ENCODE measurements at places on chromosomes 3 and 15.

DNA sequence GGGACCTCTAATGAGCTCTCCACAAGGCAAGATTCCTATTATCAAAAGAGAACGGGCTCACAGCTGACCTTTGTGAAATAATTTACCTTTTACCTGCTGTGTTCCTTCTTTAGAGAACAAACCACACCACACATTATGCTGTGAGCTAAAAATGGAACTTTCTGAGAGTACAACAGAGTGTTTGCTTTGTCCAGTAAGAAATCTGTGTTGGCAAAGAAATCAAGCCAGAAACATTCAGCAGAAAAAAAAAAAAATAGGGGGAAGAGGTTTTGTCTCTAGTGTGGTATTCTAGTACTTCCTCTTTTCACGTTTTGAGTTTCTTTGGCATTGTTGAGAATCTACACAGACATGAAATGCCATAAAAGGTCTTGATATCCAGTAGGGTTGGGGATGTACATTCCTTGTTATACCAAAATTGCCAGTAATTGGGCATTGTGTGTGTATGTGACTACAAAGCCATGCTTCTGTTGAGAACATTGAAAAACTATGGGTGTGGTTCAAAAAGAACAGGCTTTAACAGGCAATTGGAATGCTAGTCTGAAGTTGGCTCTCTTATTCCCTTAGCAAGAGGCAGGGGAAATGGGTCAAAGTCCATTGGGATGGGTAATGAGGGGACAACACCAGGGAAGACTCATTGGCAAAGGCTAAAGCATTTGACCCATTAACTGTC, 273.5 kb downstream of the NEK10 start:
- no peak for DNase-seq

DNA sequence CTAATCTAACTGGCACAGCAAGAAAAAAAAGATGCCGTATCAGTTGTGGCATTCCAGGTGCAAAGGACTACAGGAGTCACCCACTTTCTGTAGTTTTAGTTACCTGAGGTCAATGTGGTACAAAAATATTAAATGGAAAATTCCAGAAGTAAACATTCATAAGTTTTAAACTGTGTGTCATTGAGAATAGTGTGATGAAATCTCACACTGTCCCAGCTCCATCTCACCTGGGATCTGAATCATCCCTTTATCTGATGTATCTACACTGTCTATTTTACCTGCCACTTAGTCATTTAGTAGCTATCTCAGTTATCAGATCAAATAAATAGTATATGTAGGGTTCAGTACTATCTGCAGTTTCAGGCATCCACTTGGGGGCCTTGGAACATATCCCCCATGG, 26.7 kb downstream of the GBE1 start:
- no peak for DNase-seq

- DNase-seq: no peak
Observed at GRCh38 chr3:138463724-138464490, 29.5 kb downstream of the ESYT3 start.

GRCh38 chr3:47482366-47482765, 6.6 kb upstream of the SCAP start:
- DNase-seq: no peak

DNA sequence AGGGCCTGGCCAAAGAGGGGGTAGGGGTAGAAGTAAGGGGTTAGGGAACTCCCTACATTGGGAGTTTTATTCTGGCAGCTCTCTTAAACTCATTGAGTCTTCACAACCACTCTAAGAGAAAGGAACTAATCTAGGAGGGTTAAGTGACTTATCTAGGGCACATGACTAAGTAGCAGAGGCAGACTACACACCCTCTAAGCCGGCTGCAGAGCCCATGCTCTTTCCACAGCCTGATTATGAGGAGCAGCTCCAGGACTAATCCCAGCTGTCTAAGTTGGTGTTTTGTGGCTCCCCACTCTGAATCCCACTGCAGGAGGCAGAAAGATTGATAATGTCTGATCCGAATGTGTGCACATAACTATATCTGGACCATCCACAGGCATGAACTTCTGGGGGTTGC, 374.6 kb downstream of the EPHB1 start:
- no peak for DNase-seq

- no peak for DNase-seq
Observed at GRCh38 chr15:57118013-57118799, 199.8 kb downstream of the TCF12 start.

DNA sequence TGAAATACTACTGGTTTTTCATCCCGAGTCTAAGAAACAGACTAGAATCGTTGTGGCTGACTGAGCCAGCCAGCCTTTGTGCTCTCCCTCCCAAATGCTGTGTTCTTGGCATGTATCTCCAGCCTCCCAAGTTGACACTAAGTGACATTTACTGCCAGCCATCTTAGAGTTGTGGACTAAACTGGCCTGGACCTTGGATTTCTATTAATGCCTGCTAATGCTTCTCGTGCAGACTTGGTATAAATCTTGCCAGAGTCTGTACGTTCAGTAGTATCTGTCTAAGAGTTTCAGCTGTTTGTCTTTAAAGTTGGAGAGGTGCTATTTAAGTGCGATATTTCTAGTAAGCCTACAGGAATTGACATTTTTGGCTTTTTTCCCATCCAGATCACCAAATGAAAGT, 166.6 kb upstream of the BHLHE40 start:
- no peak for DNase-seq

Measured in stimulated activated CD8-positive, alpha-beta memory T cell treated with anti-CD3 and anti-CD28 coated beads, Interleukin-4, amount 100 ng/mL, for 4 hours (primary cell).